BE2C (cell line): ENCODE measurements at places on chromosomes 5 and 9.

DNA sequence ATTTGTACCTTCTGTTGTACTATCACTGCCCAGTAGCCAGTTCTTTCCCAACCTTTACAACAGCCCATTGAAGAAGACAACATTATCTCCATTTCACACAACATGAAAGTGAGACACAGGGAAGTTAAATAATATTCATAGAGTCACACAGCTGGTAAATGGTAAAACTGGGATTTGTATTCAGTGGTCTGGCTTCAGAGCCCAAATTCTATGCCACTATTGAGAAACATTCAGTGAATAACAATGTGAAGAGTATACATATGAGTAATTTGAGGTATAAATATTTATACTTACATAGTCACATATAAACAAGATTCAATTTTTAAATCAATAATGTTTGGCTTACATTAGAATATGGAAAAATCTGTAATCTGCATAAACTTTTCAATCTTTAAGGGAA, 13.8 kb downstream of the SMIM15 start:
- DNase-seq: no peak

- DNase-seq: no peak
Observed at GRCh38 chr5:79011219-79011836, 26.2 kb upstream of the ARSB start.

DNA sequence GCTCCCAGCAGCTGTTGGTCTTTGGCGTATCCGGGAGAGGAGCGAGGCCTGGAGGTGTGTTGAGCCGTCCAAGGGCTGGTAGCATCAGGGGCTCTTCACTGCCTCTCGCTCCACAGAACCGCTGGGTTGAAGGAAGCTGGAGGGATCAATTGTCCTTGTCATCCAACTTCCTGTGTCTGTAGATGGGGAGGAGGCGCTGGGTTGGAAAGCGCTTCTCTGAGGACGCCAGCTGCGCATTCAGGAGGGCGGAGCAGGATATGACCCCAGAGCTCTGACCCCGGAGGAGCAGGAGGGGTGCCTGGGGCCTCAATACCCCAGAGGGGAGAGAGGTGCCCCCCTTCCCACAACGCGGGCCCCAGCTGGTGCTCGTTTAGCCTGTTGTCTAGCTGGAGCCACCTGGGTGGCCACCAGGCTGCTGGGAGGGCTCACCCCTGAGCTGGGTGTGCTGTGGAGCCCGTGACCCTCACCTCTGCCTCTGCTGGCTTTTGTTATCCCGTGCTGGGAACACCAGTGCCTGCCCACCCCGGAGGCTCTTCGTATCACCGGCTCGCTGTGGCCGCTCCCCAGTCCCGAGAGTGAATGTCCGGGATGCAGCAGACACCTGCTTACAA, 2.0 kb upstream of the DBH start:
- DNase-seq: peak; percentile 64

GRCh38 chr5:172548981-172549687, 91.9 kb upstream of the NEURL1B start:
- no peak for DNase-seq

DNA sequence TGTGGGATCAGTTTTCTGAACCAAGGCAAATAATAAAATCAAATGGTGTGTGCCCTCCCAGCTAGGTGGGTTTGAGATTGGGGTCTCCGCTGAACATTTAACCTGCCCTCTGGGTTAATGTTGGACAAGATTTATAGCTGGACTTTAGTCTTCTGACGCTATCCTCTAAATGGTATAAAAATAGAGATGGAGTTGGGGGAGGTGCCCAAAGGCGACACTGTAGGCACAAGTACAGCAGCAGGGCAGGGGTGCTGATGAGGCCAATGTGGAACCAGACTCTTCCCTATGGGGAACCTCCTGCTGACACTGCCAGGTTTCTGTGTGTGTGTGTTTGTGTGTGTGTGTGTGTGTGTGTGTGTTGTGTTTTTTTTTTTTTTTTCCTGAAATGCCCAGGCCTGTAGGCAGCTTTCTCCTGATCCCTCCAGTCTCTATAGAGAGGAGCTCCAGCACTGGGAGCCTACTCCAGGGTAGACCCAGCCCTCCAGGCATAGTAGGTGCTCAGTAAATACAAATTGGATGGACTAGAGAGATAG, 37.9 kb downstream of the PCDH1 start:
- DNase-seq: no peak

GRCh38 chr9:107557236-107557990, 67.8 kb upstream of the KLF4 start:
- no peak for DNase-seq

DNA sequence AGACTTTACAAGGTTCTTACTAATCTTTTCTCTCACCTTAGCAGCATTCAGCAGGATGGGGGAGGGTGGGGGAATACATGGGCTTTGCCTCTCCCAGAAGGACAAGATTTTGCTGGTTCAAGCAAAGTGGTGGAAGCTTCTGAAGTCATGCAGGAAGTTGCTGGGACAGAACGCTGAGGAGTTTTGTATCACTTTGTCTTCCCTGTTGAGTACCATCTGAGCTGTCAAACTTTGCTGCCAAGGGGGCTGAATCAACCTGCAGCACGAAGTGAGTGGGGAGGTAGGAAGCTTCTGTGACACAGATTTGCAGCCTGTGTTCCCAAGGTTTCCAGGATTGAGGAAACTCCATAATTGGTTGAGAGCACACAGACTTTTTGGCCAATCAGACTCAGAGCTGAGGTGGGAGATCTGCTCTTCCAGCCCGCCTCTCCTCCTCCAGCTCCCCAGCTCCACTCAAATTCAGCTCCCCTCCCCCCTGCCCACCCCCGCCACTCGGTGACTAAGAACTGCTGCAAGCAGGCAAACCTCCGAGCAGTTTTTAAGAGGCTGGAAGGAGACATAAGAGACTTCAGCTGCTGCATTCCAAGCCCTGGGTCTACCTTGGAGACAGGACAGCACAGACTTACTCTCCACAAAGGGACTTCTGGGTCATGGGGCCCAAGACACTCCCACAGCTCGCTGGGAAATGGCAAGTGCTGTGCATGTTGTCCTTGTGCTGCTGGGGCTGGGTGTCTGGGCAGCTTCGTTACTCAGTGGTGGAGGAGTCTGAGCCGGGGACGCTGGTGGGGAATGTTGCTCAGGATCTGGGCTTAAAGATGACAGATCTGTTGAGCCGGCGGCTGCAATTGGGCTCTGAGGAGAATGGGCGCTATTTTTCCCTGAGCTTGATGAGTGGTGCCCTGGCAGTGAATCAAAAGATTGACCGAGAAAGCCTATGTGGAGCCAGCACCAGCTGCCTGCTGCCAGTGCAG, at the start of gene PCDHGC5:
TSS of gene PCDHGC5 (plus strand) at position 491 of the 971 bp plus-strand sequence. CDS start at position 651, 160 bp downstream.
- DNase-seq: no peak

DNA sequence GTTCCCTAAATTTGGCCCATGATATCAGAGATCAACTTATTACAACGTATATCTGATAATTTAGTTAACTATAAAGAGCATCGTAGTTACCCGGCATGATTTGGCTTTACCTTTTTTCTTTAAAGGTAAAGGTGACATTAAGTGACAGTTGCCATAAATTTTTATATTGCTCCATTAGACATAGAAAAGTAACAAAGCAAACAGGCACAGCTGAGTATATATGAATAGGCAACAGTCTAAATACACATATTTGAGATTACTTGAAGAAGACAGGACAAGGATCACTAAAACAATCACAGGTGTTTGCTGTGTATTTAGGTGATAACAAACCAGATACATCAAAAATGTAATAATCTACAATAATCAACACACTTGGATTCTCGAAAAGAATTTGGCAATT, 34.8 kb downstream of the RFX3 start:
- no peak for DNase-seq

- no peak for DNase-seq
Observed at GRCh38 chr9:1759771-1760300, 255.3 kb upstream of the SMARCA2 start.

DNA sequence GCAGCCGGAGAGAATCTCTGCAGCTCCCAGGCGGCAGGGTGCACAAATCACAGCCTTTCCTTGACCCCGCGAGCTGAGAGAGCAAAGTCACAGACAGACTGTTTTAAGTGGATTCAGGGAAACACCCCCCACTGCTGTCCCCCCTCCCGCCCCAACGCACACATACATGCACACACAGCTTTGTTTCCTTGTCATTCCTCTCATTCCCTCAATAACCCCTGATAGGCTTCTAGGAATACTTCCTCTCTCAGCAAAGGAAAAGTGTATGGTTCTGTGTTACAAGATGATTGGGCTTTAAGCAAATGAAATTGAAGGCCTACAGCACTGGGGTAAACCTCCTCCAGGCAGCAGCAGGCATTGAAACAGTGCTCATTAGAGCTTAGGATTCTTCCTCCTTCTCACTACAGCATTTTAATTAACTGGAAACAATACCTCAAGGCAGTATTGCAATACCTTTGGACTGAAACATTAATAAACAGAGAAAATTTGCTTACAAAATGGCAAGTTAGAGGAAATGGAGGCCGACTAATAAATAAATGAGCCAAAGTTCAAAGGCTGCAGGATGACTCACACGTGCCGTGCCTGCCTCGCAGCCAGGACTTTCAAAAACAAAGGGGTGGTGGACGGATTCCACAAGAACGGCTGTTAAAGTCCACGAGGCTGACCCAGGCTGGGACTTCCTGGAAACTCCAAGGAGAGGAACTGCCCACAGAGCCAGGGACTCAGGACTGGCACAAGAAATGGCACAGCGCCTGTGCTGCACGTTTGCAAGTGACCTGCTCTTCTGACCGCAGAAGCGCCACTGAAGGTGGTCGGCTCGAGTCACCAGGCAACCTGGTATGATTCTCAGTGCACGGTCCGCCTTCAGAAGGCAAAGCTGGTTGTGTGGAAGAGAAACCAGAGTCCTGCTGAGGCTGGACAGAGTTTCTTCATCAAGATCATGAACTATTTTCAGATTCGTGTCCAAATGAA, 236.2 kb downstream of the SYK start:
- DNase-seq: no peak

DNA sequence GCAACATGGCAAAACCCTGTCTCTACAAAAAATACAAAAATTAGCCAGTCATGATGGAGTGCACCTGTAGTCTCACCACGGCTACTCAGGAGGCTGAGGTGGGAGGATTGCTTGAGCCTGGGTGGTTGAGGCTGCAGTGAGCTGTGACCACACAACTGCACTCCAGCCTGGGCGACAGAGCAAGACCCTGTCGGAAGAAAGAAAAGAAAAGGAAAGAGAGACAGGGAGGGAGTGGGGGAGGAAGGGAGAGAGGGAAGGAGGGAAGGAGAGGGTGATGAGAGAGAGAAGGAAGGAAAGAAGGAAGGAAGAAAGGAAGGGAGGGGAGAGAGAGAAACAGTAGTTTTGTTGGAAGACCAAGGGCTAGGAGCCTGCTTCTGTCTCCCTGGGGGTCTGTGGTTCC, 142.4 kb downstream of the C9orf50 start:
- no peak for DNase-seq

GRCh38 chr9:125821078-125821477, 73.9 kb downstream of the PBX3 start:
- no peak for DNase-seq
